Sigmoid colon (tissue), 7 donors: ENCODE measurements at places on chromosomes 1 and 21. TPM values are rescaled to one million over a fixed set of nuclear protein-coding genes. Genes with fewer than 3 reads are reported as not detected.
A peak's percentile ranks its signal among the peaks of the same experiment; 100 is the strongest.

- no peaks in the 10 kb centered on the region for H3K36me3 ChIP-seq
- H3K27ac ChIP-seq: no peak overlapping the region
- no peak overlapping the region for H3K4me3 ChIP-seq
- no peaks in the 10 kb centered on the region for H3K4me1 ChIP-seq
- no peak for DNase-seq
Measured at GRCh38 chr1:245207801-245208200, 53.0 kb downstream of the KIF26B start.

DNA sequence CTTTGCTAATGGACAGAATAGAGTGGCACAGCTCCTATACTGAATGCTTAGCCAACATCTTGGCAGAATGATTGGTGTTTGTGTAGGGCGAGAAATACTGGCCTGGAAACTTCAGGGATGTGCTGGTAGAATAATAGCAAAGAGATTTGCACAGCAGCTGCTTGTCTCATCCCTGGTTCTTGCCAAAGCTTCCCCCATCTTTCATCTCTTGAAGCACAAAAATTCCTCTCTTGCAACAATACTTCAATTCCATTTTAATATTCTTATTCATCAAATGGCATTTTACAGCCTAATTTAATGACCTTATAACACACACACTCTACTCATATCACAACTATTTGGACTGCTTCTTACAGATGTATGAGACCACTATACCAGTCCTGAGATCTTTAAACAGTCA lies 37.7 kb downstream of the LHX8 start:
- H3K36me3 ChIP-seq: no peaks in the 10 kb centered on the region
- H3K4me3 ChIP-seq: no peak overlapping the region
- no peak for DNase-seq

GRCh38 chr1:86067626-86068025 lies 88.9 kb downstream of the COL24A1 start:
- no peaks in the 10 kb centered on the region for H3K27me3 ChIP-seq
- H3K4me3 ChIP-seq: no peak overlapping the region
- peaks cover 13% of the 10 kb centered on the region for H3K4me1 ChIP-seq
- no peak for DNase-seq

DNA sequence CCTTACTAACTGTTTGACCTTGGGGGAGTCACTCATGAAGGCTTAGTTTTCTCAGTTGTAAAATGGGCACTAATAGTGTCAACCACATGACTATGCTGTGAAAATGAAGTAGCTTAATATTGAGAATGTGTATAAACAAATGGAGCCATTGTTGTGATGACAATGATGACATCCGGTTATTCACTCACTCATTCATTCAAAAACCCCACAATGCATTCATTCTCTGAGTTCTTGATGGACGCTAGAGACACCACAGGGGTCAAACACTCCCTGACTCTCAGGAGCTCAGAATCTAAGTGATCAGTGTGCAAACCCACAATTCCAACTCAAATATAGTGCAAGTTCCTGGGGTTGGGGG lies 138.9 kb downstream of the FOXD2 start:
- no peaks in the 10 kb centered on the region for H3K36me3 ChIP-seq
- DNase-seq: no peak
- H3K4me1 ChIP-seq: no peaks in the 10 kb centered on the region
- no peak overlapping the region for H3K27ac ChIP-seq
- H3K4me3 ChIP-seq: no peak overlapping the region
- H3K27me3 ChIP-seq: no peaks in the 10 kb centered on the region

- H3K36me3 ChIP-seq: no peaks in the 10 kb centered on the region
- peak overlapping the region; percentile 51 for H3K27ac ChIP-seq
- H3K4me3 ChIP-seq: no peak overlapping the region
- no peaks in the 10 kb centered on the region for H3K27me3 ChIP-seq
- no peak for DNase-seq
Measured at GRCh38 chr1:230155021-230155420, 88.0 kb downstream of the GALNT2 start.

DNA sequence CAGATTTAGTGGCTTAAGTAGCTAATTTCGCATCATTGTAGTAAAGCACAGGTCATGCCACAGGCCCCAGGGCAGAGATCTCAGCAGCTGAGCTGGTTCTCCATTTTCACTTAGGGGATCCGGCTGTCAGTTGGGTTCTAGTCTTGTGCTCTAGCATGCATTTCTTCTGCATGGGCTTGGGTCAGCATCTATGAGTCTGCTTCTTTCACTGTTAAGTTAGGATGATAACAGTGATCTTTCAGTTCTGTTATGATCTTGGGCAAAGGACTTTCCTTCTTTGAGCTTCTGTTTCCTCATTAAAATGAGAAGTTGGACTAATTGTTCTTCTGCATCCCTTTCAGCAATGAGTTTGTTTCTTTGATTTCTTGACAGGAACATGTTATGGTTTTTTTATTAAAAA lies 123.6 kb upstream of the DNAH14 start:
- H3K27me3 ChIP-seq: no peaks in the 10 kb centered on the region
- no peak overlapping the region for H3K4me3 ChIP-seq
- no peak overlapping the region for H3K27ac ChIP-seq
- no peaks in the 10 kb centered on the region for H3K4me1 ChIP-seq
- DNase-seq: no peak

DNA sequence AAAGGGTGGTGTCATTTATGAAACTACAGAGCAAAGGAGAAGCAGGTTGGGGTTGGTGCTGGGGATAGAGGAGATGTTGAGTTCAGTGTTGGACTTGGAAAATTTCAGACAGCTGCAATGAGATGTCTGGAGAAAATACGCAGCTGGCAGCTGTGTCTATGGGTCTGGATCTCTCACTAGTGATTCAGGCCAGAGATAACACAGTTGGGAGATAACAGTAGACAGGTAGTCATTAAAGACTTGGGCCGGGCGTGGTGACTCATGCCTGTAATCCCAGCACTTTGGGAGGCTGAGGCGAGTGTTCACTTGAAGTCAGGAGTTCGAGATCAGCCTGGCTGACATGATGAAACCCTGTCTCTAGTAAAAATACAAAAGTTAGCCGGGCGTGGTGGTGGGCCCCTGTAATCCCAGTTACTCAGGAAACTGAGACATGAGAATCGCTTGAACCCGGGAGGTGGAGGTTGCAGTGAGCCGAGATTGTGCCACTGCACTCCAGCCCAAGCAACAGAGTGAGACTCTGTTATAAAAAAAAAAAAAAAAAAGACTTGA lies 2.5 kb upstream of the TFAP2E start:
- no peak overlapping the region for H3K4me3 ChIP-seq
- H3K36me3 ChIP-seq: peaks cover 4% of the 10 kb centered on the region
- H3K27ac ChIP-seq: no peak overlapping the region

DNA sequence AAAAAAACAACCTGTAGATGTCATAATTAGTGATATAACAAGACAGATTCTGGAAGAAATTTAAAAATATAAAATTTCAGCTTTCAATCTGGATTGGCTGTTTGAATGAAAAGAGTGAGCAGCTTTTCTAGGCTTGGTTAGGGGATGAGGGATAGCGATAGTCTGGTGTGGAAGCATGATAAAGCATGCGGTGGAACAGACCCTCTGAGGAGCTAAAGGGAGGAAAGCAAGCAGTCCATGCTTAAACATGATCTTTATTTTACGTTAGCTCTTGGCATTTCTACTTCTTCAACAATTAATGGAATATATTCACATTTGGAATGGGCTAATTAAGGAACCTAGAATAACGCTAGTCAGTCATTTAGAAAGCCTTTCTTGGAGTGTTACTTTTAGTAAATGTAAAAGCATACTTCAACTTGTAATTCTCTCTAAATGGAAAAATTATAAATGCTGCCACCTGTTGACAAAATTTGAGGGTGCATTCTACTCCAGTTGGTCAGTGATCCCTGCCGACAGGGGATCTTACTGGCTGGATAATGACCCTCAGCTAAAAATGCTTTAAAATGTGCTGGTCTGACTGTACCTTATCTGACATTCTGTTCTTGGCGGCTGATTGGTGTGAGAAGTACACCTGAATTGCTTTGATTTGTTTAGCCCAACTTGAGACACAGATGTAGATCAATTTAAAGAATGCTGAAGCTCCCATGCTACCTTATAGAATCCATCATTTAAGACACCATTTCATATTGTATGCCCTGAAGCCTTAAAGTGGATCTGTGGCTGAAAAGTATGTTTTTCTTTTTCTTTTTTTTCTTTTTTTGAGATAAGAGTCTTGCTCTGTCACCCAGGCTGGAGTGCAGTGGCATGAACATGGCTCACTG lies 61.2 kb downstream of the AK4 start:
- H3K4me1 ChIP-seq: peaks cover 13% of the 10 kb centered on the region
- H3K36me3 ChIP-seq: no peaks in the 10 kb centered on the region
- DNase-seq: no peak

DNA sequence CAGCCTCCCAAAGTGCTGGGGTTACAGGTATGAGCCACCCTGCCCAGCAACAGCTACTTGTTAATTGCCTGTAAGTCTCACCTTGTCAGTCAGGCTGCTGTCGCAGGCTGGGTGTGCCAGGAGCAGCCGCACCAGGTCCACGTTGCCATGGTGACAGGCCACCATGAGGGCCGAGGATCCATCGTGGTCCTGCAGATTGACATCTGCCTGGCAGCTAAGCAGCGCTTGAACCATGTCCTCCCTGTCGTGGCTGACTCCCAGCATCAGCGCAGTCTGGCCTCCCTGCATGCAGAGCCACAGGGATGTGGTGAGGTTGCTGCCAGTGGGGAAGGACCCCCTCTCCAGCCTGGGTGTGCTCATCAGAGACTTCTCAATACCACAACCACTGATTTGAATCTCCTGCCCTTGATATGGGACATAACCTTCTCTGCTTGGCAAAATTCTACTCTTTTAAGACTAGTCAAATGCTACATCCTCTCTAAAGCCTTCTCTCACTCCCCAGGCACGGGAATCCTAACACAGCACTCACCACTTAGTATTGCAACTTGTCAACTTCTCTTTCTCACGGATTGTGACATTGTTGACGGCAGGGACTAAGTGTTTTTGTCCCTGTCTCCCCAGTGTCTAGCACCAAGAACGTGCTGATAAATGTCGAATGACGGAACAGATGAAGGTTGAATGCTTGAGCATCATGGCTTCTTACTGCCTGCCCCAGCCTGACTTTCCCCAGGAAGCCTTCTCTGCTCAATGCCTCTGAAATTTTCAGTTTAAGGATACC lies 52.9 kb downstream of the L1TD1 start:
- no peaks in the 10 kb centered on the region for H3K27me3 ChIP-seq
- no peak overlapping the region for H3K4me3 ChIP-seq
- no peak overlapping the region for H3K27ac ChIP-seq

GRCh38 chr1:232166942-232167341 lies 463.0 kb downstream of the SIPA1L2 start:
- no peaks in the 10 kb centered on the region for H3K27me3 ChIP-seq
- H3K36me3 ChIP-seq: no peaks in the 10 kb centered on the region
- H3K4me1 ChIP-seq: no peaks in the 10 kb centered on the region
- no peak for DNase-seq

TRIM58 gene
- total RNA-seq: 0.41 TPM

SPRR5 gene
- not detected for total RNA-seq

FCRL5 gene
- not detected for total RNA-seq

TGFB2 gene
- total RNA-seq: 7.8 TPM

CAMTA1 gene
- total RNA-seq: 153 TPM

DAB1 gene
- total RNA-seq: 1.1 TPM

SPRR2B gene
- total RNA-seq: not detected

PADI2 gene
- 0.33 TPM for total RNA-seq

VAV3 gene
- total RNA-seq: 17.3 TPM
